ENCODE measurements at places on chromosomes 12 and 14.

DNA sequence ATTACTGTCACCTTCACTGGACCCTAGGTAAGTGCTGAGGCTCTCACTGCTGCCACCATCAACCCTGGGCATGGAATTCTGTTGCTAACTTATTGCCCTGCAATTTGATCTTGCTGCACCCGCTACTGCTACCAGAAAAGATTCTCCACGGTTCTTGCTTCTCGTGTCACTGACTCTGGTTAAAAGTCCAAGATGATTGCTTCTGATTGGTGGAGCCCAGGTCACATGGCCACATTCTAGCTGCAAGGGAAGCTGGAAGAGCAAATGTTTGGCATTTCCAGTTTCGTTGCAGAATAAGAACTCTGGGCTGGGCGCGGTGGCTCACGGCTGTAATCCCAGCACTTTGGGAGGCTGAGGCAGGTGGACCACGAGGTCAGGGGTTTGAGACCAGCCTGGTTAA, 7.5 kb upstream of the VSX2 start:
- DNase-seq, result no peak

- no peak for DNase-seq
Measured at GRCh38 chr14:72617391-72618031, 276.4 kb downstream of the DPF3 start.

DNA sequence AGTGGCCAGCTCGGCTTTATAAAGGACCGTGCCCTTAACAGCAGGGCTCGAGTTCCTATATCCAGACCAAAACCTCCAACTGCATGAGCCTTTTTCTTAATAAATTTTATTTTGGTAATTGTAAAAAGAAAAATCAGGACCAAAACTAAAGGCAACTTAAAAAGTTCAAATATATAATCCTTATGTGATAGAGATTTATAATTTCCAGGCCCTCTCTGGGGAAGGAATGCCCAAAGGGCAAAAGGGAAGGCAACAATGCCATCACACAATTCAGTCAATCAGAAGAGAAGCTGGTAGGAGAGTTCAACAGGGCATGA, 401 bp upstream of the IPO4 start:
- DNase-seq, result no peak

GRCh38 chr12:62371661-62372060, 95.0 kb upstream of the MON2 start:
- DNase-seq, result no peak

- no peak for DNase-seq
Measured at GRCh38 chr12:64172143-64172970, 49.7 kb downstream of the KICS2 start.

DNA sequence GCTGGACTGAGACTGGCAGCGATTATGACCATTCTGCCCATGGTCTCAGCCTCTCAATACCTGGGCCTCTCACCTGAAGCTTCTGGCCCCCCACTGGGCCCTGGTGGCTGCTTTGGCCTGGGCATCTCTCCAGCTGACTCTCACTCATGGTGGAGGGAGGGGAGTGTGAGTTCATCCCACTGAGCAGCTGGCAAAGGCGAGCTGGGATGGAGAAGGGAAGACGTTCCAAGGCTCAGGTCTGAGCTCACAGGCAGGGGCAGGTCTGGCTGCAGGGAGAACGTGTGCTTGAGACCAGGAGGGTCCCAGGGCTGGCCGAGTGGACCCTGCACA, 103.5 kb downstream of the TMEM121 start:
- no peak for DNase-seq

GRCh38 chr12:94795044-94795443, 144.7 kb upstream of the TMCC3 start:
- no peak for DNase-seq

DNA sequence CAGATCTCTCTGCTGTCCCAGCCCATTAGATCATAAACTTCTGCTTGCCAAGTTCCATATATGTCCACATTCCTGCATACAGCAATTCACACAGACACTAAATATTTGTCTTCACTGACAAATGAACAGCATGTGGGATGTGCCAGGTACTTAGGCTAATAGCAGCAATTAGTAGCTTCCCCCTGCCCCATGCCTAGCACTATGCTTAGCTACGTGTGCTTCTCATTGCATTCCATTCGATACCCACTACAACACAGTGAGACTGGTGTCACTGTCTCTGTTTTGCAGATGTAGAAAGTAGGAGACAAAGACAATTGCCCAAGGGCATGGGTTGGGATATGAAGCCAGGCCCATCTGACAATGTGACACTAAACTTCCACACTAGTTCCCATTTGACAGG, 308.4 kb downstream of the BCL11B start:
- DNase-seq, result no peak

DNA sequence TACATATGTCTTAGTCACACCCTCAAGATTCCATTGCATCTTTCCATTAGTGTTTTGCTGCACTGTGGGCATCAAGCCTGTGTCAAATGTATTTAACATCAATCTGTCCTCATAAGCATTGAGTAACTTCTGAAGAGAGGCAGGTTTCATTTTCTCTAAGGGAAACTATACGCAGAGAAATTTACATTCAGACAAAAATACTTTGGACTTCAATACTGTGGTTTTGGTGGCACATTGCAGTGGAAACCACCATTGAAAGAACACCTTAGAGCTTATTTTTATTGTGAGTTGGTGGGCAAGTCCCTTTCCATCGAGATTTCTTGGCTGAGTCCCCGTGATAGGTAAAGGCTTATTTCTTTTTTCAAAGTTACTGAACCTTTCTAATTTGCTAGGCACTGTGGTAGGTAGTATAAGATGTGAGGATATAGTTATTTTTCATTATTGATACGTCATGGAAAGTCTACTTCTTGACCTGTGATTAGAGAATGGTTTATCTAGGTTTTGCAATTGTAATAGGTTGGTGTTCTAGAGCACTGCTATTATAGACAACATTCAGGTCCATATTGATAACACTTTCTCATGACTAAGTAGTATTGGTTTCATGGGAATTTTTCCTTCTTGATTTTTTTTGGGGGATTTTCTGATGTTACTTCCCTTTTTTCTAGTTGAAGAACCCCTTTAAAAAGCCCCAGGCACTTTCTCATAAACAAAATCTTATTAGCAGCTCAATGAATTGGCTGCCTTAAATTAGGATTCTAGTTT, 81.9 kb downstream of the CFAP54 start:
- no peak for DNase-seq

- no peak for DNase-seq
Measured at GRCh38 chr14:92425101-92425500, 88.5 kb upstream of the RIN3 start.

- no peak for DNase-seq
Measured at GRCh38 chr12:26782372-26783130, 50.4 kb downstream of the ITPR2 start.

GRCh38 chr12:63064080-63064479, 86.9 kb downstream of the AVPR1A start:
- no peak for DNase-seq

DNA sequence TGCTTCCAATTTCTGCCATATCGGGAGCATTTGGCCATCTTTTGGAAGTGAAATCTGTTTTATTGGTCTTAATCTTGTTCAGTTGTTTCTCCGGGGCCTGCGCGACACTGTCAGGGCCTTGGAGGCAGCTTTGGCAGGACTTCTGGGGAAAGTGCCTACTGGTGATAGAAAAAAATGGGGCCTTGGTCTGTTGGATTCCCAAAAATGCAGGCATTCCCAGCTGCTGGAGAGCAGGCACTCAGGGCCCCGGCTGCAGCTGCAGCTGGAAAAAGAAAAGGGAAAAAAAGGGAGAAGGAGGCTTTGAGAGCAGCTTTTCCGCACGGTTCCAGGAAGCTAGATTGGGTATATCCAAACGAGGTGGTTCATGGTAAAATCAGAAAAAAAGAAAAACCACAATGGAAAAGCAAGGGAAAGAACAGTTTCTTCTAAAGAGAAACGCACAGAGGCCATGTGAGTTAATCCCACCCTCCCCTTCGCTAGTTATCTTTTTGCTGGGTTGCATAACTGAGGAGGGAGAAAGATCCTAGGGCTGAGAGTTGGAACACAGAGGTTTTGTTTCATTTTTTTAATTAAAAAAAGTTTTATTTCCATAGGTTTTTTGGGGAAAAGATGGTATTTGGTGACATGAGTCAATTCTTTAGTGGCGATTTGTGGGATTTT, 134.7 kb upstream of the RFLNA start:
- DNase-seq, result no peak

GRCh38 chr12:49684310-49684854, 22.8 kb downstream of the FMNL3 start:
- no peak for DNase-seq

GRCh38 chr14:22233377-22233776, 355.6 kb downstream of the DAD1 start:
- DNase-seq, result no peak

DNA sequence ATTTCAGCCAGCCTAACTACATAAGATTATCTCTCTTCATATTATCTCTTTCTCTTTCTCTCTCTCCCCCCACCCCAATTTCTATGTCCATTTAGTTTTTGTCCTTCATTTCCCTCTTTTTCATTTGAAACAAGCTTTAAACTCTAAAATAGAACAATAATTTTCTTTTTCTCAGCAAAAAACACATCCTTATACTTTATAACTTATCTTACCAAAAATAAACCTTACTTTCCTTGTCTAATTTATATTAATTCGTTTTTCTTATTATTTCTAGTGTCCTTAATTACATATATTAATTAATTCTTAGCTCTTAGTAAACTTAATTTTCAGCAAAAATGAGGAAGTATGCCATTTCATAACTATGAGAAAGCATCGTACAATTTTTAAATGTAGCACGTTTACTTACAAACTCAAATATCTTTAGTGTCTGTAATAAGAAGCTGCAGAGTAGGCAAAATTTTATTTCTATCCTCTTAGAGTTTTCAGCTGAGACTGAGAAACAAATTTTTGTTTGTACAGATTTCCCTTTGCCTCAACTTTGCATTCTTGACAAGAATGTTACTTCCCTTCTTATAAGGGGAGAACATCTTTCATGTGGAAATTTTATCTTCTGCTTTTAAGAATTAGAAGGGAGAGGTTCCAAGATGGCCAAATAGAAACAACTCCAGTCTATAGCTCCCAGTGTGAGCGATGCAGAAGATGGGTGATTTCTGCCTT, 65.1 kb upstream of the ST8SIA1 start:
- no peak for DNase-seq

- no peak for DNase-seq
Measured at GRCh38 chr12:47889040-47889439, 15.8 kb downstream of the VDR start.

DNA sequence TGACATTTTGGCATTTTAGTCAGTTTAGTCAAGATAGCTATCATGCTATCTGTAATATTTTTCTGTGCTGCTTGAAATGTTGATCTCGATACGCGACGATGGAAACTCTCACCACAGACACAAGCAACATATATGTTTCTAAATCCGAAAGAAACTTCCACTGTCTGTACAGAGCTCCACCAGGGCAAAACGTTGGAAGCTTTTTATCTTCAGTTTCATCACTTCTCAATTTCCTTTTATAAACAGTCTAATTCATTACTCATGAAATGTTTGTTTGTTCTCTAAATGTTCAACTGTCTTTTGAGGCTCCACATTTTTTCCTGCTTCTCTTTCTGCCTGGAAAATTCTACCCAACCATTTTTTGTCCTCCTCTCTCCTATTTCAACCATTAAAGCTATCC, 737.6 kb downstream of the SLC16A7 start:
- no peak for DNase-seq

DNA sequence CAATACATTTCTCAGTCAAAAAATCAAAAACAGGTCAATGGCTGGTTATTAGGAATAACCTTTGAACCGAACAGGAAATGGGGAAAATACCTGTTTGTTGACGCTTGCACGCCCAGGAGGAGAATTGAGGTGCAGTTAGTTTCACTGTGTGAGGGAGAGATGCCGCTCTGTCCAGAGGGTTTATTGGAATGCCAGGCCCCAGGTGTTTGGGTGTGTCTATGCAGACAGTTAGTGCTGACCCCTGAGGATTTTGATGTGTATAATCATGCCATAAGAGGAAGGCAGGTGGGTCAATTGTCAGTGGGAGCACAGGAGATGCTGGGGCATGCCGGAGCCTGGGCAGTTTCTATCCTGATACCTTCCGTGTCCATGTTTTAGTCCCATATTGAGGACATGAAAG, 100.8 kb upstream of the DIO3 start:
- DNase-seq, result no peak

- DNase-seq, result no peak
Measured at GRCh38 chr12:131220331-131220685, 266.6 kb downstream of the ADGRD1 start.

DNA sequence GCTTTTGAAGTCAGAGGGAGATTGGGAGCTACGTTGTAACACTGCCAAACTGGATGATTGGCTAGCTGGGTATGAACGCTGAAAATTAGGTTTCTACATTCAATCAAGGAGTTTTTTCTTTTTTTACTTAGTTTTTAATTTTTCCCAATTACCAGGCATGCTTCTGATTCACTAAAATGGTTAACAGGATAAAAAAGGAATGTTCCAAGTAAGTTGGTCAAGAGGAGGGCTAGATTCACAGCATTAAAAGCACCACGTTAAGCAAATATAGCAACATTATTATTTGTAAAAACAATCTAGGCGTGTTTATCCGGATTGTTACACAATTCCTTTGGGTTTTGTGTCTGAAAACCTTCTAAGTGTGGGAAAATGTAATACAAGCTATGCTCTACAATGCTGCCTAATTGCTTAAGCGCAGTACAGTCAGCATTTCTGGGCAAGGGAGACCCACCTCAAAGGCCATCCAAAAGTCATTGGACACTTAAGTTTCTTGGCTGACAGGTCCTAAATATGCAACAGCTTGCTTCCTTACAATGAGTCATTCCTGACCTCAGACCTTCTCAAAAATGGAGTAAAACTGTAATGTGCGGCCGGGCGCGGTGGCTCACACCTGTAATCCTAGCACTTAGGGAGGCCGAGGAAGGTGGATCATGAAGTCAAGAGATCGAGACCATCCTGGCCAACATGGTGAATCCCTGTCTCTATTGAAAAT, 1.2 kb downstream of the RPLP0 start:
- no peak for DNase-seq

DNA sequence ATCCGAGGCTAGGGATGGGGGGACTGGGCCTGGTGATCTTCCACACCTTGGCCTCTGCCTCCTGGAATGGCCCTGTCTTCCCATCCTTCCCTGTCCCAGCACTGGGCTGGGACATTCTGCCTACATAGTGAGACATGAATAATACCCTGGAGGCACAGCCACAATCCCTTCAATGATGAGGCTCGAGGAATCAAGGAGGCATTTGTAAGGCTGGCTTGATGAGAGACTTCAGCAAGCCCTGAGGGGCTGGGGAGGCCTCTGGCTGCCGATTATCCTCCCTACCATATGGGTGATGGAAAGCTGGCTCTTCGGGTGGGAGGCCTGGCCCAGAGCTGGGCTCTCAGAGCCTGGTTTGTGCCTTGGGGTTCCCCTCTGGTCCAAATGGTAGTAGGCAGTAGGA, 92.5 kb downstream of the CALM1 start:
- no peak for DNase-seq

DNA sequence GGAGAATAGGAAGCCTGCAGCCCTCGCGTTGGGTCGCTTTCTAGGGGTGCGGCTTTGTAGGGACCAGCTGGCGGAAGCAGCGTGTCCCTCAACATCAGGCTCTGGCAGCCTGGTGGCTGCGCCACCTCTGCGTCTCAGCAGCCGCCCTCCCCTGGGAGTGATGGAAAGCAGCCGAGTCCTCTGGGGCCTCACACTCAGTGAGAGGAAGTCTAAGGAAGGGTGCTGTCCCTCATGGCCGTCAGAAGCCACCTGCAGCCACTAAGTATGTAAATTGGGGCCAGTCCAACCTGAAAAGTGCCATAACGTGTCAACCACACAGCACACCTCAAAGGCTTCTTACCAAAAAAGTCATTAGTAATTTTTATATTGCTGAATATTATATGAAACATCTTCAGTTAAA, 80.3 kb downstream of the WDR20 start:
- no peak for DNase-seq
